Colonic mucosa (tissue), 4 donors: ENCODE measurements at places on chromosomes 11 and 22. TPM values are rescaled to one million over a fixed set of nuclear protein-coding genes. Genes with fewer than 3 reads are reported as not detected.

Gene SLC5A4
- not detected for total RNA-seq

Gene TSPAN32
- 0.62 TPM for total RNA-seq

Gene TBX10
- total RNA-seq = 19.3 TPM

Gene SAC3D1
- total RNA-seq = 12.9 TPM

Gene SLC22A8
- not detected for total RNA-seq

Gene PDE3B
- 23.6 TPM for total RNA-seq

Gene MEI1
- 1.8 TPM for total RNA-seq

Gene PANX1
- total RNA-seq = 11.1 TPM

Gene ZNF215
- total RNA-seq = 7.3 TPM
